ENCODE measurements at places on chromosomes 12 and 14.

GRCh38 chr14:97584528-97584927 is 787.3 kb downstream of the VRK1 start:
- no peak for DNase-seq

GRCh38 chr12:27226407-27226929 is 17.6 kb upstream of the STK38L start:
- DNase-seq = no peak

DNA sequence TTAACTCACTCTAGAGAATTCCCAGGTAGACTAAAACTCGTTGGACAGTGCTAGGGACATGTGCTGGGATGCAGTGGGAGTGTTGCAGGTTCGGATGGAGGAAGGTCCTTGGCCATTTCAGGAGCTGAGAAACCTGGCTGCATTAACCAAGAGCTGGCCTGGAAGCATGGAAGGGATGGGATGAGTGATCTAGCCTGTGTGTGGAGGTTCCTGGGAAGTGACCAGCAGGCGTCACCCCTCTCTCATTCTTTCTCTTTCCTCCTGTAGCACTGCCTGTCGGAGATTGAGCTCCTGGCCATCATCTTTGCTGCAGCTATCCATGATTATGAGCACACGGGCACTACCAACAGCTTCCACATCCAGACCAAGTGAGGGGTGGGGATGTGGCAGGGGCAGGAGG is 15.6 kb downstream of the PPP1R1A start:
- DNase-seq = no peak

DNA sequence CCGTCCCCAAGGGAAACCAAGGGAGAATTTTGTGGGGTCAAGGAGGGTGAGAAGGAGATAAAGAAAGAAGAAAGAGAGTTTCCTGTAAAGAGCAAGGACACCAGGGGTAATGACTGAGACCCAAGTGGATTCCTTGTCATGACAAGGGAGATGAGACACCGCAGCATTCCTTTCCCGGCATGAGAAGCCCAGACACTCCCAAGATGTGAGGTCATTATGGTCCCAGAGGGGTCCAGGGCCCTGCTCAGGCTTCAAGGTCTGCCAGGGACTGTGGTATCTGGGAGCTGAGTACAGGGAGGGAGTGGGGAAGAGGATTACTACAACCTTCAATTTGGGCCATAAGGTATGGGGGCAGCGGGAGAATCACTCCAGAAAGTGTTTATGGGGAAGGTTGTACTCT is 58.1 kb downstream of the SPTB start:
- no peak for DNase-seq

GRCh38 chr14:54356172-54356571 is 40.6 kb upstream of the CDKN3 start:
- DNase-seq = no peak

GRCh38 chr14:63981569-63981968 is 128.8 kb downstream of the SYNE2 start:
- no peak for DNase-seq

DNA sequence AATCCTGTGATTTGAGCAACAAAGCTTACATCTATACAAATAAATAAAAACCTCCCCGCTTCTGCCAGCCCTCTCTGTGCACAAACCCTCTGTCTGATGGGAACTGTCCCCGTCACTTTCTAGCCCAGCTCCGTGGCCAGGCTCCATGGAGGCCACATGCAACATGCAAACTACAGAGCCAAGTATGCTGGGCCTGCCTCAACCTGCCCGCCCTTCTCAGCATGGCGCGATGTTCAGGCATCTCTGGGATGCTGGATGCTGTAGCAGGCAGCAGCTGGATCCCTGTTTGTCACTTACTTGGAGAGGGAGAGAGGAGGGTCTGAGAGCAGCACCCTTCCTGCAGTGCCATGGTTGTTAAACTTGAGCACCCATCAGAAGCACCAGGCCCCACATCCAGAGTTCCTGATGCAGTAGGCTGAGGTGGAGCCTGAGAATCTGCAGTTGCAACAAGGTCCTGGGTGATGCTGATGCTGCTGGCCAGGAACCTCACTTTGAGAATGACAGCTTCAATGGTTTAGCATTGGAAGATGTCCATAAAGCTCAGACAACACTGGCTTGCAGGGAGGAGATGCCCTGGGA is 32.4 kb downstream of the CLMN start:
- no peak for DNase-seq

DNA sequence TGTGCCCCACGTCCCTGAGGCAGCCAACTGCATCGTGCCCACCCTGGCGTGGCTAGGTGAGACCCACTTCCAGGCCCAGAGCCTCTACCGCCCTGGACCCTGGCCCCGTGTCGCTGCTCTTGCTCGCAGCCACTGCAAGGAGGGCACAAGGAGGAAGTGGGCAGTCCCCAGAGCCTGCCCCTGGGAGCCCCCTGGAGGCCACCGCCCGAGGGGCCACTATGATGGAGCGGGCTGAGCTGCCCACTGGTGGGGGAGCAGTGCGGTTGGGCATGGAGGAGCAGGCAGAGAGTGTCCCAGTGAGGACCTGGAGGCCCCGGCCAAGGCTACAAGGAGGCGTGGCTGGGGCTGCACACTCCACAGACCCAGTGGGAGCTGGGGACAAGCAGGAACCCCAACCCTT is 323.6 kb downstream of the PCNX1 start:
- no peak for DNase-seq

GRCh38 chr14:100241279-100241678 is 2.3 kb downstream of the YY1 start:
- no peak for DNase-seq

DNA sequence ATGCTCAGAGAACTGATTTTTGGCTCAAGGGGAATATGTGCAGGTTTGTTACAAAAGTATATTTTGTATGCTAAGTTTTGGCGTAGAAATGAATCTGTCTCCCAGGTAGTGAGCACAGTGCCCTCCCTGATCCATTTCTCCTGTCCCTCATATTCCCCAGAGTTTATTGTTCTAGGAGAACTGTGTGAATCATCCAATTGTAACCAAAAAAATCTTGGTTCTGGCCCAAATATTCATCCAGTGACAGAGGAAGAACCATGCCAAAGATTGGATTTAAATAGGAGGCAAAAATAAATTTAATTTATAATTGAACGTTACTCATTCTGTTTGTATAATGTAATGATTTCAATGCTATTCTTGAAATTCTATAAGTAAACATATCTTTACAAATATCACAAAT is 4.8 kb downstream of the CATSPERB start:
- no peak for DNase-seq

DNA sequence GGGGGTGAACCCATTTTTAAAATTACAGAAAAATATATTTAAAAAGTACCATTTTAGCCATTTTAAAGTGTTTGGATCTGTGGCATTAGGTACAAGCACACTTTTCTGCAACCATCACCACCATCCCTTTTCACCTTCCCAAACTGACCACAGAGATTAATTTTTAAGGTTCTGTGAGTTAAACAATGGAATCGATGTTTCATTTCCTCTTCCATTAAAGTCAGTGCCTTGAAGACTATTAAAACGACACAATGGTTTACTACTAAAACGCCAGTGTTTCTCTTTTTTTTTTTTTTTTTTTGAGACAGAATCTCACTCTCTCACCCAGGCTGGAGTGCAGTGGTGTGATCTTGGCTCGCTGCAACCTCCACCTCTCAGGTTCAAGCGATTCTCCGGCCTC is 78.1 kb upstream of the GPR68 start:
- no peak for DNase-seq

- DNase-seq = no peak
Measured at GRCh38 chr12:23528316-23528715, 421.2 kb downstream of the SOX5 start.

DNA sequence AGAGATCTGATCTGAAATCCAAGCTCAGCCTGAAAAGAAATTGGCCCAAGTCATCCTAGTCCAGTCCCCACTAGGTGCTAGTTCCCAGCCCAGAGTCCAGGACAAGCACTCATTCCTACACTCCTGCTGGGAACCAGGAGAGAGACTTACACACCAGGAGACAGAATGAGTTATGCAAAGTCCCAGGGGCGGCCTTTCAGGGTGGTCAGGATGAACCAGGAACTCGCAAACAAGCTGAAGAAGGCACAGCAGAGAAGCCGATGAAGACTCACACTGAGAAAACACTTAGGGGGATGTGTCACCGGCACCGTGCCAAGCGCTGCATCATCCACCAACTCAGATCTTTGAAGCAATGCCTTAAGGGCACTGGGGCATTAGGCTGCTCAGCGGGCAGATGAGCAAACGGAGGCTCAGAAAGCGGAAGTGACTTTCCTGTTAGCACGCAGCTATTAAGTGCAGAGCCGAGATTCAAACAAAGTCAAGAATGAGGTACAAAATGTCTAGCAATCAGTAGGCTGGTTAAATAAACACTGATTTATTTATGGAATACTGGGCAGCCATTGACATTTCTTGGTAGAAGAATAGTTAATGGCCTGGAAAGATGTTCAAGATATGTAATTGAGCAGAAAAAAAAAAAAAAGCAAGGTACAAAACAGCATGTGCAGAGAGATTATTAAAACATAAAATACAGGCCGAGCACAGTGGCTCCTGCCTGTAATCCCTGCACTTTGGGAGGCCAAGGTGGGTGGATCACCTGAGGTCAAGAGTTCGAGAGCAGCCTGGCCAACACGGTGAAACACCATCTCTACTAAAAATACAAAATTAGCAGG is 78.7 kb downstream of the LRRC74A start:
- DNase-seq = peak; percentile 60

- no peak for DNase-seq
Measured at GRCh38 chr12:53803703-53804102, 51.9 kb upstream of the CISTR start.

- no peak for DNase-seq
Measured at GRCh38 chr14:59484639-59485175, 390 bp downstream of the JKAMP start.

DNA sequence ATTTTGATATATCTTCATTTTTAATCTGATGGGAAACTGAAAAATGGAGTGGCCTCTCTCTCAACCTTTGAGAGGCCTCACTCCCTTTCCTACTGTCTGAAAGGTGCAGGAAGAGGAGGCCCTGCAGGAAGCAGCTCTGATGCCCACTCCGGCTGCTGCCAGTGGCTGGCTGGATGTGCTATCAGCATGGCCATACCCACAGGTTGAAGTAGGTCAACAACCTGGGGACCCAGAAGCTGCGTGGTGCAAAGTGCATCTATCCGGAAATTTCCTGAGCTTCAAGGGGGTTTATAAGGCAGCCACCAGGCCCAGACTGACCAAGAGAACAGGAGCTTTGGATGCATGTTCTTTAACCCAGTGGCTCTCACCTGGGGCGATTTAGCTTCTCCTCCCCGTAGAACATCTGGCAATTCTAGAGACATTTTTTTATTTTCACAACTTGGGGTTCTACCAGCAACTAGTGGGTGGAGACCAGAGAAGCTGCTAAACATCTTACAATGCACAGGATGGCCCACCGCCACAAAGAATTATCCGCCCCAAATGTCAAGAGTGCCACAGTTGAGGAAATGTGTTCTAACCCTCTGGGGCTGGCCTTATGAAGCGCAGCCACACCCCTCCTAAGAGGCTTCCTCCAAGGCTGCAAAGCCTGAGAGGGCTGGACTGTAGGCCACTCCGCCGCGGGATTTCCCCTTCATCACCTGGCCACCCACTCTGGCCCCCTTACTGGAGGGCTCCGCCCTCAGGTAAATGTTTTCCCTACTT is 8.2 kb upstream of the BATF start:
- no peak for DNase-seq

GRCh38 chr14:55707365-55707804 is 127.4 kb downstream of the KTN1 start:
- no peak for DNase-seq

DNA sequence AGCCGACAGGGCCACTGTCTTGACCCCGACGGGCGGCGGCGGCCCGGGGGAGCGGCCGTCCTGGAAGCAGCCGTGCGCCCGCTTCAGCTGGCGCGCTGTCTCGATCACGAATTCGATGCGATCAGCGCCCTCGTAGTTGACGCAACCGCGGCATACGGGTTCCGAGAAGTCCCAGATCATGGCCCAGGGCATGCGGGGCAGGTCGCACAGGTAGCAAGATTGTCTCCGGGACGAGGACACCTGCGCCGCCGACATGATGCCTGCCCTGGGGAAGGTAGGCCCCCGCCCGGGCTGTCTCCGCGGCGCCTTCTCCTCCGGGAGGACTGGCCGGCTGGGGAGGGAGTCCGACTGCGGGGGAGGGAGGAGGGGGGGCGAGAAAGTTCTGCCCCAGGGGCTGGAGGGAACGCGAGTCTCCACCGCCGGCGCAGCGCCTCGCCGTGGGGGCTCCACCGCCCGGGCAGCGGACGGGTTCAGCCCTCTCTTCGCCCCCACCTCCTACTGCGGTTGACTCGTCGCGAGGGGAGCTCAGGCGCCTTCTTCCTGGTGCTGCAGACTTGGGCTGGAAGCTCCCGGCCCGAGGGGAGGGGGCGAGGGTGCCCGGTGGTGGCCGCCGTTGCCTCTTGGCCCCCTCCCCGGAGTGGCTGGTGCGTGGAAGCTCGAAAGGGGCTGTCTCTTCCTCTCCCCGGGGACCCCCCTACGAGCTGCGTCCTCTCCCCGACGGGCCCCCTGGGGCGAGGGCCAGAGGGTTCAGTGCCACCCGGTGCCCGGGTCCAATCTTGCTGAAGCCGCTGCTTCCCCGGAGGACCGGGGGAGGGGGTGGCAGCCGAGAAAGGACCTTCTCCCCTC is 747 bp downstream of the IRF2BPL start:
- DNase-seq = no peak

GRCh38 chr14:32201193-32201815 is 541 bp upstream of the RNU6-7 start:
- peak; percentile 60 for DNase-seq

Data from activated naive CD8-positive, alpha-beta T cell treated with anti-CD3 and anti-CD28 coated beads, Interleukin-2, amount 50 U/mL, for 16 hours (primary cell).